ENCODE measurements at places on chromosomes 1 and 21. TPM values are rescaled to one million over a fixed set of nuclear protein-coding genes. Genes with fewer than 3 reads are reported as not detected.

LYSMD1 gene
- total RNA-seq: 8.9 TPM

GSTM1 gene
- not detected for total RNA-seq

GRCh38 chr1:221437926-221438325 is 304.0 kb downstream of the DUSP10 start:
- no peak for DNase-seq

DNA sequence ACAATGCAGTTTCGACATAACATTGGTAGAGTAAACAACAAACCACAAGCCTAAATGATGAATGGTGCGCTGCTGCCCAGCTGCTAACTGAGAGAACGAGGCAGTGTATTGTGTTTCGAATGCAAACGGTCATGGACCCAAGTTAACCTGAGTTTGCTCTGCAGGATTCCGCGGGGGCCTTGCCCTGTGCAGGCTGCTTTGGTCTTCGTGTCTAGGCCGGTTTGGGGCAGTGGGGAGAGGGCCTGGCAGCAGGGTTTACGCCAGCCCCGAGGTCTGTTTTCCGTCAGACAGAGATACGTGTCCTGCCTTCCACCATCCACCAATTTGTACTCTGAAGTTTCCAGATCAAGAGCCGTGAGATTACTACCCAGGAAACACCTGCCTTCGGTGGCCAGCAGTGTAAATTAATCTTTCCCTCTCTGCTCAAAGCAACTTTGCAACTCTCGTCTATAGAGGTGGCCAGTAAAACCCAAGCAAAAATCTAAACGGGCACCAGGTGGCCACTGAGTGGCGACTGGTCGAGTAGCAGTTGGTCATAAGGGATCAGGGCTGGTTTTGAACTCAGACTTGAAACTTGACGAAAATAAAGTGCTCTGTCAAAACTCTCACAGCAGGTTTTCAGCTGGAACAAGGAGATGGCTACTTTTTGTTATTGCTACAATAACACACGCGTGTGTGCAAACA is 6.3 kb upstream of the PRDM15 start:
- DNase-seq: no peak

GRCh38 chr1:54408147-54409066 is 2.2 kb upstream of the SSBP3 start:
- no peak for DNase-seq

GRCh38 chr1:217568200-217568599 is 62.7 kb downstream of the GPATCH2 start:
- no peak for DNase-seq

DNA sequence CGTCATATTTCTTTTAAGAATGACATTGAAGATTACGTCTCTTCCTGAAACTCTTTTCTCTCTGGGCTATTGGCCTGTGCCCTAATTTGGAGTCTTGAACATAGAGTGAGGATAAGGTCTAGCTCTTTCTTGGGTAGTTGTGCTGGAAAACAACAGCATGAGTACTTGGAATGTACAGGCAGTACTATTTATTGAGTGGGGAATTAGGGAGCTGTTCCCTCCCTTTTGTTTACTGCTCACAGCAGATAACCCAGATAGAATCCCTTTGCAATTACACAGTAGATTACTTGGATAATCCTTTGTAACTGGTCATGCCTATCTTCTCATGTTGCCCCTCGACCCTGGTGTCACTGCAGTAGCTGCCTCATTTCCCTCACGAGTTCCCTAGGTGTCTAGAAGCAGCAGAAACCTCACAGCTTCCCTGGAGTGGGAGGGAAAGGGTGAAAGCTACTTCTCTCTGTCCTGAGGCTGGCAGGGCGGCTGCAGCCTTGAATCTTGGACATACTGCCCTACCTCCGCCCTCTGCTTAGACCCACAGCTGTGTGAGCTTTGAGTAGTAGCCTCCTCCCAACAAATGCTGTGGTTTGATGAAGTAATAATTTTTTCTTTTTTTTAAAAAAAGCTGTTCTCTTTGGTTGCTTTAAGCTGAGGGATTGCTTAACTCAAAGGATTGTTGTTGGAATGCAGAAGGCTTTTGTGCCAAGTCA is 70.6 kb downstream of the FGGY start:
- no peak for DNase-seq

- peak; percentile 91 for DNase-seq
These were observed 23.8 kb downstream of the TSEN15 start for GRCh38 chr1:184075055-184076029.

DNA sequence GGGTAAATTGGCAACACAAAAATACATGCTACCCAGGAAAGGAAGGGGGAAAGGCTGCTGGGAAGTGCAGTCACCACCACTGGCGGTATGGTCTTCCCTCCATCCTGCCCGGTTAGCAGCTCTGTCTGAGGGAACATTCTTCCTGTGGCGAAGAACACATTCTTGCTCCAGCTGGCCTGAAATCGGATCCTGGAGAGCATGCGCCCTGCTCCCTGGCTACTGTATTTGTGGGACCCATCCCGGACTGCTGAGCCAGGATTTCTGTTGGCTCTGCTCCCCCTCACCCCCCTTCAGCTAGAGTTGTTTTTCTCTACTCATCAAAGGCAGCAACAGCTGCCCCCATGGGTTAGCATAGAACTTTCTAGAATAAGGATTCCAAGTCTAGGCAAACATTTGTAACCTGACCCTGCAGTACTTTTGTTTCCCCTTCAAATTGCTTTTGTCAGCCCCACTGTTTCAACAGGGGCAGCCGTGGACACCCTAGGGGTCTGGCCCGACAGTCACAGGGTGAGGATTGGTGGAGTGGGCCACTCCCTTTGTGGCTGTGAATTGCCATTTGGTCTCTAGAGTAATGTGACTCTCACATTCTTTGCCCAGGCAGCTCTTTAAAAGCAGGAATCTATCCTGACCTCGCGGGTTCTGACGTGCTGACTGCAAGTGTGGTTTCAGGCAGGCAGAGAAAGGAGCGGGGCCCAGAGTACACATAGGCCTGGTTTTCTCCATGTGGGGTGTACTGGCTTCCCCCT is 157.7 kb downstream of the TOMM20 start:
- DNase-seq: peak; percentile 43

DNA sequence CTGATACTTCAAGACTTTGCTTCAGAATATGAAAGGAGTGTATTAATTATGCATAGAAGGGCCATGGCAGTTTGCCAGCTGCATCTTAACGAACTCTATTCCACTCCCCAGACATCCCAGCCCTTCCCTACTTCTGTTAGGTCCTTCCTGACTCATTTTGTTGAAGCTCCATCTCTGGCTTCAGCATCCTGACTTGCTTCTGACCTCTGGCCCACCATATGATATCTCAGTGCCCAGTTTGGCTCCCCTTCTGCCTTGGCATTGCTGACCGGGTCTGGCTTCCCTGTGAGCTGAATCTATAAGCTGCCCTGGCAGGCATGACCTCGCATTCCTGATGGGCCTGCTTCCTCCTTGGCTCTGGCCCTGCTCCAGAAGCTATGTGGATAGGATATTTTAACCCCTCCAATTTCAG is 27.6 kb upstream of the ARHGAP29 start:
- DNase-seq: peak; percentile 6

DNA sequence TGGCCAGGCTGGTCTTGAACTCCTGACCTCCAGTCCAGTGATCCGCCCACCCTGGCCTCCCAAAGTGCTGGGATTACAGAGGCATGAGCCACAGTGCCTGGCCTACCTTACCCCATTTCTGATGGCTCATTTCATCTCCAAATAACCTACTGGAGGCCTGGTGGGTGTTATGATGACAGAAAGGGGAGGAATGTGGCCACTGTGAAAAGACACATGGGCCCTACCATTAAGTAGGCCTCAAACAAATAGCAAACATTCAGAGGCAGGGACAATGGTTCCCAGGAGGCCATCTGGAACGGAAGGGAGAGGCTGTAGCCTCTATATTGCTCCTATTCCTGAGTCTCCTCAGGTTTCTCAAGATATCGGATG is 932 bp upstream of the FCRLA start:
- no peak for DNase-seq

DNA sequence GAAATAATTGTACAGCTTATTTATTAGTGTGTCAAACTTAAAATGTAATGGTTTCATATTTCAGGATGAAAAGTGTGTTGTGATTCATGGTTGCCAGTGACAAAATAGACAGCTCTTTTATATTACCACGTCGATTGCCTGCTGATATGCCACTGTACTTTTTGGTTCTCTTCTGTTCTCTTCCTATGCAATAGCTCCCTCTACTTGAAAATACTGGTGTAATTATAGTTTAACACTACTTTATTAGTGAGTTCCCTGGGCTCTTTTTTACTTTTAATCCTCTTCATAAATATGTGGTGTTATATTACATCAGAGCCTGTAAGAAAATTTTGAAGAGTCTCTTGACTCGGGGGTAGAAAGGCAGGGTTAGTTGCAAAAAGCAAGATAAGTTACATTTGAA is 111.3 kb downstream of the PATJ start:
- no peak for DNase-seq

- DNase-seq: peak; percentile 87
These were observed 6.3 kb downstream of the MORN1 start for GRCh38 chr1:2384941-2385481.

- no peak for DNase-seq
These were observed 257.2 kb downstream of the MRPL39 start for GRCh38 chr21:25350056-25350455.

DNA sequence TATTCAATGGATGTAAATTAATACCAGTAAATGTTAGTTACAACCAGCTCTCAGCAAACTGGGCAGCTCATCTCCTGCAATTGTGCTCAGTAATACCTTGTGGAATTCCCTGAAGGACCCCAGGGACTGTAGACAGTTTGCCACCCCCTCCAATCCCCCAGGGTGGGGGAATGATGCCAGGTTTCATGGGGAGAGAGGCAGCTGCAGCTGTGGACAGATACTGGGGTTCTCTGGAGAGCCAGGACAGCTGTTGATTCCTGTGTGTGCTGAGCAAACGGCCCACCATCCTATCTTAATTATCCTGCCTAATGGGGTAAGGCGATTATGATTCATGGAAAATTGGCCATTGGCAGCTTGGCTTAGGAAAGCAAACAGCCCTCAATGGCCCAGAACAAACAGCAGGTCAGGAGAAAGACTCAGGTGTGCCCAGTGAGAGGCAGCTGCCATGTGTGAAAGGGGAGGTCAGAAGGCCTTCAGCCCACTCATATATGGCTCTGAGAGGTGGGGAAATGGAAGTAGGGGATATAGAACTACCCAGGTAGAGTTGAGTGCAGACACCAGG is 148.9 kb upstream of the CTTNBP2NL start:
- DNase-seq: no peak

Data from G401 (cell line).